Urinary bladder (tissue), 4 donors: ENCODE measurements at places on chromosomes 7 and 10.

GRCh38 chr7:21365866-21366624 lies 61.8 kb upstream of the SP4 start:
- peak; percentile 15 for DNase-seq

- DNase-seq: no peak
Measured at GRCh38 chr7:130593033-130593432, 75.5 kb downstream of the COPG2 start.

DNA sequence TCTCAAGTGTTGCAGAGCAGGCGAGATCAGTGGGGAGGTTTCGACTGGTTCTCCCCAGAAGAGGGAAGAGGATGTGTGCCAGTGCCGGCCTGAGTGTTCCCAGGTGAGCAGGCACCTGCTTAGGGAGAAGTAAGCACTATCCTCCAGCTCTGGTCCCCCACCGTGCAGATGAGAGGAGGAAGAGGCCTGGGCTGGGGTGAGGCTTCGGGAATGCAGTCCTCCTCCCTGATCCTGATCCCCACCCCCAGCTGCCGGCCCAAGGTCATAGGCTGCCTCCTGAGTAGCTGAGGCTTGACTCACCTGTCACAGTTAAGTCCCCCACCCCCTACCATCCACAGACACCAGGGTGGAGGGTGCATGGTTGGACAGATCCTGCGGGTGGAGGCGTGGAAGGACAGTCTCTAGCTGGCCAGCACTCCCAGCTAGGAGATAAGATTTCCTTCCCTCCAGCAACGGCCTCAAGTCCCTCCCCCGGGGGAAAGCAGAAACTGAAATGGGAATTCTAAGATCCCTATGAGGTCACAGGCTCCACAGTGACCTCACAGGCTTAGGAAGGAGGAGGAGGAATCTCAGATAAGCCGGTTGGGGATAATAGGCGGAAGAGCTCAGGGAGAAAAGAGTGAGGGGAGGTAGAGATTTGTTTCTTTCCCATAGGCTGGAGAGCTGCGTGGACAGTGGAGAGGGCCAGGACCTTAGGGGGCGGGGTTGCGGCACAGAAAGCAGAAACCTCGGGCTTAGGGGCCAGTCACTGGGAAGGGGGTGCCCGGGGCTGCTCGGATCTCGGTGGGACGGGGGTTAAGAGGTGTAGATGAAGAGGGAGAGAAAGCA lies 1.0 kb downstream of the LRCH4 start:
- DNase-seq: no peak

- DNase-seq: no peak
Measured at GRCh38 chr7:51633596-51633995, 317.0 kb upstream of the COBL start.

- DNase-seq: no peak
Measured at GRCh38 chr7:35336444-35336843, 82.5 kb upstream of the TBX20 start.

GRCh38 chr7:35389636-35390035 lies 135.7 kb upstream of the TBX20 start:
- DNase-seq: no peak

GRCh38 chr7:87424075-87424474 lies 51.4 kb downstream of the ABCB4 start:
- no peak for DNase-seq

DNA sequence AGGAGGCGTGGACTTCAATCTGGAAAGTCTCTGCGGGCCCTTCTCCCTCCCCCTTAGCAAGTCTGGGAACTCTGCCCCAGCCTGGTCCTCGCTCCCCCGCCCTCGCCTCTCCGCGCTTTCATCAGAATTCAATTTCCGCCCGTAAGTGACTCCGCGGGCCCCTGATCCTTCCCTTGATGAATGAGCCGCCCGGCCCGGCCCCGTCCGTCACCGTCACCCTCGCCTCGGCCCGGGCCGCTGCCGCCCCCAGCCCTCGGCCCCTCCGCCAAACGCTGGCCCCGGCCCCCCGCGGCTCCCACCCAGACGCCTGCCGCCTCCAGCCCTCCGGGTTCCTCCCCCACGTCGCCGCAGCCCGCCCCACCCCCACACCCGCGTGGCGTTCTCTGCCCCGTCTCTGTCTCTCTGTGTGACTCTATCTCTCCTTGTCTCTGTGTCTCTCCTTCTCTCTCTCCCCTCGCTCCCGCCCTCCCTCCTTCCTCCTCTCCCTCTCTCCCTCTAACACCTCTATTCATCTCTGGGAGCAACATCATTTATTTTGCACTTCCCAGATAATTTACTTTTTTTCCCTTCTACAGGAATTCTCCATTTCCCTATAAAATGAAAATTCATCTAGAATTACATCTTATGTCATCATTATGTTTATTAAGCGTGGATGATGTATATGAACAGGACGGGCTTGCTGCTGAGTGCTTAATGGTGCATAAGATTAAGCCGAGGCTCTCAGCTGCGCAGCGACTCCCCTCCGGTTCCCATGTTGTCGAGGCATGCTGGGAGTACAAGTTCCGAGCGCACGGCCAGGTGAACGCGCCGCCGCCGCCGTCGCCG lies 91.2 kb upstream of the PAX2 start:
- peak; percentile 35 for DNase-seq

GRCh38 chr7:24835643-24836042 lies 78.4 kb upstream of the GSDME start:
- no peak for DNase-seq

GRCh38 chr7:100570954-100571828 lies 2.5 kb downstream of the SAP25 start:
- no peak for DNase-seq

DNA sequence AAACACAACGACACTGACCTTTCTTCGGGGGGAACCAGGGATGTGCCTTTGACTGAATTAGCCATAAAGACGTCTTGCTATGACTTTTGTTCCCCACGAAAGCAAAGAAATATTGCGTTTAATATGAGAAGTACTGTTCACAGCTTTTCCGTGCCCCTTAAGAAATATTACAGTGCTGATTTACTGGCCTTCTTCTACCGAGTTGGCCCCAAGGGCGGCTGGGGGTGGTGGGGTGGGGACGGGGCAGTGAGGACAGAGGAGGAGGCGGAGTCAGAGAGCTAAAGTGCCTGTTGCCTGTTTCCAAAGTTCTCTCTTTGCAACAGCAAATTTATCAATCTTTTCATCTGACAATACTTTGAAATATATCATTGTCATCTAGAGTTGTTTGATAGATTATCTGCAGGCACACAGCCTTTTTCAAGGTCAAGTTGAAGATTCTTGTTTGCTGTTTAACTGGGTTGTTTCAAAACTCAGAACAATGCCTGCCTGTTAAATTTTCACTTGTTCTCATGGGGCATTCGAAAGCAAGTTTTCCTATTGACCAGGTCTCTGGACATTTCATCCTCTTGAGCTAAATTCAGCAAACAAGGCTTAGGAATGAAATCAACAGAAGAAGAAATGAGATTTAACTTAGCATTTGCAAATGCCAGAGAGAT lies 9.0 kb downstream of the PTF1A start:
- DNase-seq: no peak

GRCh38 chr10:122077311-122077875 lies 88.4 kb downstream of the TACC2 start:
- no peak for DNase-seq

- DNase-seq: no peak
Measured at GRCh38 chr7:74503061-74503460, 49.4 kb downstream of the GTF2IRD1 start.

GRCh38 chr7:136023134-136023869 lies 46.1 kb upstream of the MTPN start:
- DNase-seq: no peak

DNA sequence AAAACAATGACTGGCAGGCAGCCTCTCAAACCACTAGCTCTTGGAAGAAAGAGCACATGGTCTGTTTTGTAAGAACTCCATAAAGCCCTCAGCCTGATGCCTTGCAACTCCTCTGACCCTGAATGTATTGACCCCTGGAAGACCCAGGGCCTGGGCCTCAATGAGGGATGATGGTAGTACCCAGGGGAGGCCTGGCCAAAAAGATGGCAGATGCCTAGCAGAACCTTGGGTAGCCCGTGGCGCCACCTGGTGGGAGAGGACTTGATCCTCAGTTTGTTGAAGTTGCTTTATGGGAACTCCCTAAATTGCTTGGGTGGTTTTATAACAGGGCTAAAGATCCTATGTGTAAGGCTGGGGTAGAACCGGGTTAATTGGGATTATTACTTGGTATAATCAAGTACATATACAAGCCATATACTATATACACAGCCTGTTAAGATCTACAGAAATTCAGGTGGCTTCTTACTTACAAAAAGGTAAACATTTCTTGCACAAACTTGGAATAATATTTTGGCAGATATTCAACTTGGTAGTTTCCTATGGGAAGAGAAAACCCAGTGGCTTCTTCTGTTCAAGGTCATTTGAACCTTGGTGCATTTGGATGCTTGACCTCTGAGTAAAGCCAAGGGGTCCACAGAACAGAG lies 95.8 kb upstream of the CACUL1 start:
- DNase-seq: no peak

DNA sequence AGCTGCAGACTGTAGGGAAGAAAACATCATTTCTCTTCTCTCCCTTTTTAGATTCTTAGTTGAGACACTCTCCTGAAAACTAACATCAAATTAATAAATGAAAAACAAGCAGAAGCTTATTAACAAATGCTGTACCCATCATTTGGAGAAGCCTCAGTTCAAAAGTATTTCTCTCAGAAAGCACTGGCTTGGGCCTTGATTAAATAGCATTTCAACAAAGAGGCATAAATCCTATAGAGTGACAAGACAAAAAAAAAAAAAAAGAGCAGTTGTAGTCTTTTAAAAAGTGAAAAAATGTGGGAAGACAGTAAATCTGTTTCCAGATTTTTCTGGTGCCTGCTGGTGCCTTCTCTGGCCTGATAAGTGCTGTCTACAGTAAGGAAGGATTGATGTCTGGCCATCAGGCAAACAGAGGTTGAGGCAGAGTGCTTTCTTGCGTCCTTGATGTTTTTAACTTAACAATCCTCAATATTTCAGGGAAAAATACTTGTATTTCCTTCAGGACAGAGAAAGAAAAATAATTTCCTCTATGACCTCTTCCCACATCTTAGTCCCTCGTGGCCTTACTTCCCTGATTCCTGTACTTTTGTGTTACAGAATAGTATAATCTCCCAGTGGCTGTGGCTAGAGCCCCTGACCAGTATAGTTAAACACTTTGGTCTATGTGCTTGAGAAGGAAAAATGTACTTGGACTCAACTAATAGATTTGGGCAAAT lies 300.5 kb downstream of the HGF start:
- no peak for DNase-seq

DNA sequence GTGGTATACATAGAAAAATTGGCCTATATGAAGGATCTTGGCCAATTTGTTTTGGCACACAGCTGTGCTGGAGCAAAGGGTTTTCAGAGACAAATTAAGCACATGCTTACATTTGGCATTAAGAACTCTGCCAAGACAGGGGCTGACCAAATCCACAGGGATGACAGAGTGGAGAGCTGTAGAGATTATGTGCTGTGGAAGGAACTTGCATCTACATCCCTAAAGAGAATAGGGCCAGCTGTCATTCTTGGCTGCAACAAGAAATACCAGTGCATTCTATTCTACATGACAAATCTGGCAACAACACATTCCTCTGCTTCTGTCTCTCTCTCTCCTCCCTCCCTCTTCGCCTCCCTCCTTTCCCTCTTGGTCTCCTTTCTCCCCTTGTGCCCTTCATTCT lies 75.6 kb downstream of the POM121L12 start:
- no peak for DNase-seq

DNA sequence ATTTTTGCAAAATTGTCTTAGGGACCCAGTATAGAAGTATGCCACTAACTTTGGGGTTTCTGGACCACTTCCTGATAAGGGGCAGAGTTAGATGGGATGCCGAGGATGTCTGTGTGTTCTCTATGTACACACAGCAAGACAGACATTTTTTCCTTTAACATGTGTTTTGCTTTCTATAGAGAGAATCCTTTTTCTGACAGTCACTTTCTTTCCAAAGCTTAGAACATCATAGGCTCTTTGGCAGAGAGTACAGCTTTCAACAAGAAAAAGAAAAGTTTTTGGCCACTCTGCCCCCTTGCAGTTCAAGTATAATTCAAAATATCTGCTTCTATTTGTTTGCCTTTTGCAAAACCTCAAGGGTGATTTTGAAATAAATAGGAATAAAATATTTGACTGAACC lies 44.1 kb downstream of the PAPSS2 start:
- no peak for DNase-seq

DNA sequence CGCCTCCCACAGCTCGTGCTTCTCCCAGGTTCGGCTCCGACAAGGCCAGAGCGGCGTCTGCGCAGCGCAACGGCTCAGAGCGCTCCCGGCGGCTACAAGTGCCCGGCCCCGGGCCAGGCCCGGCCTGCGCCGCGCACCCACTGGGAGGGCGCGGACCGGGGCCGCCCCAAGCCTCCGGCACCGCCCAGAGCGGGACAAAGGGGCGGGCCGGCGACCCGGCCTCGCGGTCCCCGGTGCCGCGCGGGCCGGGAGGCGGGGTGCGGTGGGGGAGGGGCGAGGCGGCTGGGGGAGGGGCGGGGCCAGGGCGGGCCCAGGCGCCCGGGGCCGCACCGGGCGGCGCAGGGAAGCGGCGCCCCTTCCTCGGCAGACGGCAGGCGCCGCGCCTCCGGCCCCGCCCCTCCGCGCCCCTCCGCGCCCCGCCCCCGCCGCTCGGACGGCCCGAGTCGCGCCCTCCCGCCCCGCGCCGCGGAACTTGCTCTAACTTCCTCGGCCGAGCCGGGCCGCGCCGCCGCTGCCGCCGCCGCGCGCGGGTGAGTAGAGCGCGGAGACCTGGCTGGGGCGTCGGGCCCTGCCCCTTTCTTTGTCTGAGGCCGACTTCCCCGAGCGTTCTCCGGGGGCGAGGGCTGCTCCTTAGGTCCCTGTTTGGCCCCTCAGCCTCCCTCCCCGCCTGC lies at the start of gene TSPAN14:
TSPAN14 (plus strand) TSS at position 469 of the 671 bp plus-strand sequence. CDS start 34,924 bp downstream, outside the sequence.
- no peak for DNase-seq

DNA sequence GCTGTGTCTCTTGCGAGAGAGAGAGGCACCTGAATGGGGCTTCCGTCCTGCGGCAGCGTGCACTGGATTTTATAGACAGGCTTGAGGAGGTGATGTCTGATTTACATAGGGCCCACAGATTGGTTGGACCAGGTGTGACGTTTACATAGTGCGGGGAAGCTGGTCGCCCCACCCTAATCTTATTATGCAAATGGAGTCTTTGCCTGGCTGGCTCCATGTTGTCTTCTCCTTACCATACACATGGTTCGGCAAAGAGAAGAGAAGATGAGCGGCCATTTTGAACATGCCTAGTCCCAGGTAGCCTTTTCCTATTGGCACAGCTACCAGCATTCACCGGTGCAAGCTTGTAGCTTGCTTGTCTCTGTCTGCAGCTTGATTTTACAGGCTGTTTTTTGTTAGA lies 238.5 kb upstream of the GALNT17 start:
- DNase-seq: no peak

GRCh38 chr10:57776688-57777432 lies 490.8 kb downstream of the IPMK start:
- no peak for DNase-seq
